Mononuclear cell (primary cell): ENCODE measurements at places on chromosomes 7 and 10. TPM values are rescaled to one million over a fixed set of nuclear protein-coding genes. Genes with fewer than 3 reads are reported as not detected.

Gene SLC13A1
- total RNA-seq: not detected

Gene FOXP2
- not detected for total RNA-seq

Gene PON1
- not detected for total RNA-seq

Gene ANKRD61
- not detected for total RNA-seq

Gene CFAP46
- under 0.01 TPM for total RNA-seq

Gene CREB5
- total RNA-seq: 17.8 TPM
